ENCODE measurements at places on chromosomes 11 and 22. TPM values are rescaled to one million over a fixed set of nuclear protein-coding genes. Genes with fewer than 3 reads are reported as not detected.

CRYBB2 gene
- 0.09 TPM for total RNA-seq

SLC25A1 gene
- 18.0 TPM for total RNA-seq

LRRC74B gene
- total RNA-seq: 0.09 TPM

CTTN gene
- 78.7 TPM for total RNA-seq

TSGA10IP gene
- total RNA-seq: 0.09 TPM

WEE1 gene
- 25.4 TPM for total RNA-seq

IL18 gene
- 0.31 TPM for total RNA-seq

MS4A6A gene
- 27.6 TPM for total RNA-seq

MYOD1 gene
- 47.3 TPM for total RNA-seq

ADM gene
- total RNA-seq: 23.6 TPM

MUC15 gene
- total RNA-seq: not detected

IGLL5 gene
- 0.13 TPM for total RNA-seq

OR52A1 gene
- not detected for total RNA-seq

CASP5 gene
- 0.09 TPM for total RNA-seq

ESAM gene
- 18.0 TPM for total RNA-seq

POU2F3 gene
- total RNA-seq: 0.13 TPM

SCGB1D2 gene
- not detected for total RNA-seq

DBX1 gene
- 1.3 TPM for total RNA-seq

SORL1 gene
- total RNA-seq: 1.5 TPM

ZNRF3 gene
- 5.5 TPM for total RNA-seq

SERPING1 gene
- total RNA-seq: 31.4 TPM

BDNF gene
- total RNA-seq: 1.2 TPM

MYEOV gene
- total RNA-seq: 0.62 TPM

OR8G5 gene
- not detected for total RNA-seq

FAM111B gene
- 8.6 TPM for total RNA-seq

MMP13 gene
- 0.04 TPM for total RNA-seq

RFPL1 gene
- total RNA-seq: not detected

TPBGL gene
- total RNA-seq: not detected

ARRB1 gene
- 14.7 TPM for total RNA-seq

MN1 gene
- total RNA-seq: 9.9 TPM

KRTAP5-11 gene
- not detected for total RNA-seq

RIBC2 gene
- 1.4 TPM for total RNA-seq

NRXN2 gene
- 11.8 TPM for total RNA-seq

IFITM1 gene
- total RNA-seq: 24.6 TPM

SYT8 gene
- total RNA-seq: 0.27 TPM

MCAM gene
- 146 TPM for total RNA-seq

Measured in muscle of leg (tissue), 16 donors.